Nasal cavity respiratory epithelium epithelial cell of viscerocranial mucosa (primary cell): ENCODE measurements at places on chromosomes 16 and 17. TPM values are rescaled to one million over a fixed set of nuclear protein-coding genes. Genes with fewer than 3 reads are reported as not detected.

KRTAP17-1 gene
- not detected in 2 replicates for total RNA-seq

SNAI3 gene
- under 0.01 TPM in 1 of 2 replicates, not detected in the other for total RNA-seq

ABCC12 gene
- total RNA-seq, result not detected in 2 replicates

FMNL1 gene
- total RNA-seq, result 3.4 and 7.3 TPM in 2 replicates

PRSS36 gene
- total RNA-seq, result 0.34 and 0.85 TPM in 2 replicates

NUBP1 gene
- 12.9 and 14.0 TPM in 2 replicates for total RNA-seq
